ENCODE measurements at places on chromosomes 5 and 9.
A peak's percentile ranks its signal among the peaks of the same experiment; 100 is the strongest.

DNA sequence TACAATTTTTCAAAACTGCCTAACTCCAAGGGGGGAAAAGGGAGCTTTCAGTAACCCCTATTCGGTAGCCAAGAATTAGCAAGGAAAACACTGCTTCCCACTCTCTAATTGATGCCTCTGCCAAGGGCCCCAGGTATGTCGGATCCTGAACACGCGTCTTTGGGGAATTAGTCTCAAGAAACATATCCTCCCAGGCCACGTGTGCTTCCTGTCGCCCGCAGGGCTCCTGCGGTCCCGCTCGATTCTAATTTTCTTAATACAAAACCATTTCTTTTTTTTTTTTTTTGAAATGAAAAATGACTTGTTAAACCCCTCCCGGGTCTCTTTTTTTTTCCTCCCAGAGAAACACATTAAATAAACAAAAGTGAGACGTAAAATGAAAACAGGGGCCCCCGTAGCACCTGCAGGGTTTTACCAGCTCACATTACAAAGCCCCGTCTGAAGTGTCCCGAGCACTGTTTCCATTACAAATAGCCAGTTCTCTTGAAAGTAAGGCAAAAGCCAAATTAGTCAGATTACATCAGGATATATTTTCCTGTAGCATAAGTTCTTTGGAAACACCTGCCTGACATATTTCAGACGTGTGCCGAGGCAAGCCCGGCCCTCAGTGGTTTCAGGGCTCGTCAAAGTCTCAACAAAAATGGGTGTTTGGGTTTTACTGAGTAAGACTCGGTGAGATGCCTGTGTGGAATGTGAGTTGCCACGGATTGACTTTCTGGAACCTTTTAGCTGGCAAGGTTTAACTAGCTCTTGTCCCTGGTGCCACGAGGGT, 21.5 kb downstream of the SMIM23 start:
- peaks cover 31% of the 10 kb centered on the region for H3K27me3 ChIP-seq
- no peaks in the 10 kb centered on the region for H3K36me3 ChIP-seq
- H3K4me1 ChIP-seq: peaks cover 6% of the 10 kb centered on the region
- H3K27ac ChIP-seq: no peak overlapping the region

GRCh38 chr9:76512826-76513225, 53.8 kb downstream of the GCNT1 start:
- H3K4me1 ChIP-seq: no peaks in the 10 kb centered on the region
- no peak overlapping the region for H3K27ac ChIP-seq
- H3K27me3 ChIP-seq: peaks cover 10% of the 10 kb centered on the region
- no peak for DNase-seq

GRCh38 chr9:20187318-20187717, 398.5 kb upstream of the SLC24A2 start:
- H3K27ac ChIP-seq: no peak overlapping the region
- peaks cover 26% of the 10 kb centered on the region for H3K36me3 ChIP-seq
- no peak for DNase-seq
- no peak overlapping the region for H3K4me3 ChIP-seq
- H3K27me3 ChIP-seq: no peaks in the 10 kb centered on the region

GRCh38 chr5:172284611-172284980, 1.0 kb upstream of the UBTD2 start:
- peaks cover 8% of the 10 kb centered on the region for H3K27me3 ChIP-seq
- peak overlapping the region; percentile 81 for H3K4me3 ChIP-seq
- DNase-seq: no peak
- no peak overlapping the region for H3K27ac ChIP-seq

- H3K36me3 ChIP-seq: peaks cover 17% of the 10 kb centered on the region
- DNase-seq: no peak
- H3K4me1 ChIP-seq: peaks cover 40% of the 10 kb centered on the region
- H3K27ac ChIP-seq: peak overlapping the region; percentile 81
- H3K4me3 ChIP-seq: peak overlapping the region; percentile 92
Observed at GRCh38 chr5:10761933-10762775, 1.1 kb upstream of the DAP start.

GRCh38 chr5:118791926-118792734, 196.2 kb downstream of the DTWD2 start:
- no peaks in the 10 kb centered on the region for H3K36me3 ChIP-seq
- no peaks in the 10 kb centered on the region for H3K27me3 ChIP-seq
- peak; percentile 33 for DNase-seq
- no peaks in the 10 kb centered on the region for H3K4me1 ChIP-seq
- no peak overlapping the region for H3K27ac ChIP-seq

DNA sequence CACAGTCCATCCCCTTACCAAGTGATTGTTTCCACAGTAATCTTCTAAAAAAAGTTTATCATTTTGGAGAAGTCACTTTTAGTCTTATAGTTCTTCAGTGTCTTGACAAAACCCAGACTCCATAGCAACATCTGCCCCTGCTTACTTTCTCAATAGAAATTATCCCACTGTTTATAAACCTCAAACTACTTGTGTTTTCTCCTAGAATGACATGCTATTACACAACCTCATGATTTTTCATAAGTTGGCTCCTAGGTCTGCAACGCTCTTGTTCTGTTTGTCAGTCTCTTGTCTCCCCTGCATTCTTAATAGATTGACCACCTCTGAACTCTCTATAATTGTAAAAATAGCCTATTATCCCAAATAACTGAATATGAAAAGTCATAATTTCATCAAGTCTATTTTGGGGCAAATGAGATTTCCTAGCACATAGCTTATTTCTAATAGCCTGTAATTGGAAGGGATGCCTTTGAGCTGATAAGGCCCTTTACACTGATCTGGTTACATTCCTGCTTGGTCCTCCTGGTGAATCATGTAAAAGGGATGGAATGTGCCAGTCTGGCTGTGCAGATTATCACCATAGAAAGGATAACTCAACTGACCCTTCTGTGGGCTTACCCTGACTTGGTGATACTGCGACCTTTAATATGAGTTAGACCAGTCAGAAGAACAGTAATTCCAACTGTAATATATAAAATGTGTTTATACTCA, 69.6 kb downstream of the CHSY3 start:
- no peak overlapping the region for H3K27ac ChIP-seq
- no peak overlapping the region for H3K4me3 ChIP-seq
- no peak for DNase-seq
- H3K4me1 ChIP-seq: no peaks in the 10 kb centered on the region

GRCh38 chr5:149129181-149129580, 12.1 kb upstream of the ABLIM3 start:
- H3K4me1 ChIP-seq: no peaks in the 10 kb centered on the region
- no peak for DNase-seq
- peaks cover 22% of the 10 kb centered on the region for H3K27me3 ChIP-seq
- H3K4me3 ChIP-seq: no peak overlapping the region

- H3K36me3 ChIP-seq: peaks cover 3% of the 10 kb centered on the region
- no peak for DNase-seq
- H3K4me3 ChIP-seq: no peak overlapping the region
- H3K4me1 ChIP-seq: peaks cover 17% of the 10 kb centered on the region
Observed at GRCh38 chr5:97090944-97091343, 51.5 kb downstream of the LIX1 start.

DNA sequence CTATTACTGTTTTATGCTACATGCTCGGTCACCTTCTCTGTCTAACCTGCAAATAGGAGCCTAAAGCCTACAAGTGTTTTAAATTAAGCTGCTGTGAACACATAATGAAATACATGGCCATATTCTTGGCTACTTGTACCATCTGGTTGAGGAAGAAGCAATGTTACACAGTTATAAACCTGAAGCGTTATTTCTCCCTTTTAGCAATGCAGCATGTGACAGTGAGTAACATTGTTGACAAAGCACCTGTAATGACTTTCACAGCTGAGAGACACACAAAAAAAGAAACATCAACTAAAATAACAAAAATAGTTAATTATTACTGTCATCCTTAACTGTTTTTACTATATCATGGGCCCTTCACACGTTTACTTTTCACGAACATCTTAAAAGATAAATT, 146.9 kb downstream of the RORB start:
- H3K4me3 ChIP-seq: no peak overlapping the region
- no peaks in the 10 kb centered on the region for H3K4me1 ChIP-seq
- no peak for DNase-seq
- H3K27me3 ChIP-seq: peaks cover 2% of the 10 kb centered on the region

DNA sequence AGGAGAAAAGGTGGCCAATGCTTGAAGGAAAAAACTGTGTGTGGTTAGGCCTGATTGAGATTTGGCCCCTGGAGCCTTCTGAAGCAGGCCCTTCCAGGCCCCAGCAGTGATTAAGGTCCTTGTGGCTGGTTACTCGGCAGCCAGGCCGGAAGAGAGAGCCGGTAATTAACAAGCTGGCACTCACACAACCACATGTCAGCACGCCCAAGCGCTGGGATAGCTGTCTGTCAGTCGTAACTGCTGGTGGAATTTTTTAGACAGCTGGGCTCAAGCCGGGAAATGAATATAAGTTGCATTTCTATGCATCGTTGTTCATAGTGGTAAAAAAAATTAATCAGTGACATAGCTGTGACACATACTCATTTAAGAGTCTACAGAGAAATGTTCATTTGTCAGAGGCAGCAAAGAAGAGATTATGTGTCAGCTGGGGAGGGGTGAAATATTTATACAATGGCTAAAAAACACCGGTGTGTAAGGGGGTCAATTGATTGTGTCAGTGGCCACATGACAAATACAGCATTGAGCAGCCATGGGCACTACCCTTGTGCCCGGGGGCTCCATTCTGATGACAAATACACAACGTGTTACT, 13.7 kb upstream of the ARAP3 start:
- peaks cover 40% of the 10 kb centered on the region for H3K27me3 ChIP-seq
- H3K27ac ChIP-seq: no peak overlapping the region
- no peak for DNase-seq
- peaks cover 21% of the 10 kb centered on the region for H3K4me1 ChIP-seq
- no peaks in the 10 kb centered on the region for H3K36me3 ChIP-seq
- no peak overlapping the region for H3K4me3 ChIP-seq

- no peaks in the 10 kb centered on the region for H3K27me3 ChIP-seq
- peaks cover 37% of the 10 kb centered on the region for H3K4me1 ChIP-seq
- H3K36me3 ChIP-seq: peaks cover 54% of the 10 kb centered on the region
- H3K4me3 ChIP-seq: no peak overlapping the region
Observed at GRCh38 chr5:96924016-96924443, 11.8 kb upstream of the LNPEP start.

GRCh38 chr9:135304886-135305285, 174.7 kb upstream of the PPP1R26 start:
- no peaks in the 10 kb centered on the region for H3K27me3 ChIP-seq
- H3K27ac ChIP-seq: no peak overlapping the region
- H3K4me1 ChIP-seq: no peaks in the 10 kb centered on the region
- DNase-seq: peak; percentile 7
- no peak overlapping the region for H3K4me3 ChIP-seq

DNA sequence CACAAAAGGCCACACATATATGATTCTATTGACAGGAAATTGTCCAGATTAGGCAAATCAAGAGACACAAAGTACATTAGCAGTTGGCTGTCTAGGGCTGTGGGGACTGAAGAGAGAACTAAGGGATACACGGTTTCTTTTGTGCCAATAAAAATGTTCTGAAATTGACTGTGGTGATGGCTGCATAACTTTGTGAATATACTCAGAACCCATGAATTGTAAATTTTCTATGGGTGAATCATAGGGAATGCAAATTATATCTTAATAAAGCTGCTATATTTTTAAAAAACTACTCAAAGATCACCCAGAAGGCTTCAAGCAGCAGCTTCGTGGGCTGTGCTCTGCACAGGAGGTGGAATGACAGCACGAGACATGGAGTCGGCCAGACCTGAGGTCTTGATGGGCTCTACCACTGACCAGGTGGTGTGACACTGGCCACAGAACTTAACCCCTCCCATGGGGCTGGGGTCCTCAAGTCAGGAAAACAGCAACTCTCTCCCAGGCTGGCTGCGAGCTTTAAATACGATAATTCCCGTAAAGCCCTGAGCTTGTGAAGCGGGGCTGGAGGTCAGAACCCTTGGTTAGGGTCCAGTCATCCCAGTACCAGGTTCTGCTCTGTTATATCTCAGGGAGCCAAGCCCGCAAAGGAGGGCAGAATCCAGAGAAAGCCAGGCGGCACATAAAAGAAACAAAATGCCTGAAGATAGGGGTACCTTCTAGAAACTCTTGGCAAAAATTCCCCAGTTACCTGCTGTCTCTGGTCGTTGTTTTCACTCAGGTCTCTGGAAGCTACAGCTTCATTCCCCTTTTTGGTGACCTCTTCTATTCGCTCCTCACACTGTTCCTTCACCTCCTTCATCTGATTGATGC, 59.1 kb downstream of the GOLM1 start:
- peaks cover 3% of the 10 kb centered on the region for H3K27me3 ChIP-seq
- no peak overlapping the region for H3K4me3 ChIP-seq
- no peak overlapping the region for H3K27ac ChIP-seq
- no peaks in the 10 kb centered on the region for H3K36me3 ChIP-seq
- no peaks in the 10 kb centered on the region for H3K4me1 ChIP-seq

All from activated CD8-positive, alpha-beta T cell treated with anti-CD3 and anti-CD28 coated beads, Interleukin-2, amount 10 ng/mL, durations not matched to agents 7 days and 5 days (primary cell).